ENCODE measurements at places on chromosomes 5 and 9. TPM values are rescaled to one million over a fixed set of nuclear protein-coding genes. Genes with fewer than 3 reads are reported as not detected.

GRCh38 chr9:35579130-35579529 lies 25.9 kb upstream of the TESK1 start:
- no peak for DNase-seq

DNA sequence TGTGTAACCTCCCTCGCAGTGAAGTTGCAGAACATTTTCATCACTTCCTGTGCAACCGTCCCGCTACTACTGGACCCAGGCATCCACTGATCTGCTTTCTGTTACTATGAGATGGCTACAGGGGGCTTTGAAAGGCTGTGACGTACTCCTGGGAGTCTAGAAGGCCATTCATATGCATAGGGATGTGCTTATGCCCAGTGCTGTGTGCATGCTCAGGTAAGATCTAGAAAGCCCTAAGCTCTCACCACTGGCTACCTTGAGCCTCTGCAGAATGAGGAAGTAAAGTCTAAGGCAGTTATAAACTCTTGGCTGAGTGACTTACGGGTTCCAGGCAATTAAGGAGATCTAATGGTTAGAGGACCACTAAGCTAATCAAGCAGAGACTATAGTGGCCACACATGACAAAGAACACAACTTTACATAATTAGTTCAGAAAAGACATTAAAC lies 11.8 kb downstream of the HNRNPAB start:
- DNase-seq = no peak

GRCh38 chr5:177442066-177442826 lies 4.4 kb upstream of the PRR7 start:
- DNase-seq = no peak

DNA sequence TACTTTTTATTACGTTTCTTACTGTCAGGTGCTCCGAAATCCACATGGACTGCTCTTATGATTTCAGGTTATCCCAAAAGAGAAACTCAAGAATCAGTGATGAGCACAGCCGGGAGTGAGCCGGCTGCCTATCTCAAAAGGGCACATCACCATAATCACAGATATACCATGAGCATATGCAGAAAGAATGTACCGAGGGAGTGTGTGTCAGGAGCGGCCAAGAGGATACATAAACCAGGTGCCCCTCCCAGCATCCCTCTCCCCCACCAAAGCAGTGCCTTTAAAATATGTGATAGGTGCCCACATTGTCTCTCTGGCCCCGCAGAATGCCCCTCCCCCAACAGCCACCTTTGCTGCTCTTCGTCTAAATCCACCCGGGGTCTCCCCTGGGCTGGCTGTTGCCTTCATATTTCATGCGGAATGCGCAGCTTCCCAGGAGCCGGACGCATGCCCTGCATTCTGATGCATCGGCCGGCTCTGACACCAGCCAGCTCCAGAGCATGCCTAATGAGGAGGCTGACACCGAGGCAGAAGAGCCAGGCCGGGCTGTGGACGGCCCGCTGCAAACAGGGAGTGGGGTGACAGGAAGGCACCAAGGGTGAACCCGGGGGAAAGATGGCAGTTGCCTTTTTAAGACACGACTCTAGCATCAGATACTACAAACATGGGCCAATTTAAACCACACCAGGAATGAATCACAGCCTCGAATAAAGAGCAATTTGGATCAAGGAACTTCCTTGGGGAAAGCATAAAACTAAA lies 652.3 kb downstream of the BNC2 start:
- DNase-seq = no peak

GRCh38 chr5:118793652-118794051 lies 194.7 kb downstream of the DTWD2 start:
- no peak for DNase-seq

DNA sequence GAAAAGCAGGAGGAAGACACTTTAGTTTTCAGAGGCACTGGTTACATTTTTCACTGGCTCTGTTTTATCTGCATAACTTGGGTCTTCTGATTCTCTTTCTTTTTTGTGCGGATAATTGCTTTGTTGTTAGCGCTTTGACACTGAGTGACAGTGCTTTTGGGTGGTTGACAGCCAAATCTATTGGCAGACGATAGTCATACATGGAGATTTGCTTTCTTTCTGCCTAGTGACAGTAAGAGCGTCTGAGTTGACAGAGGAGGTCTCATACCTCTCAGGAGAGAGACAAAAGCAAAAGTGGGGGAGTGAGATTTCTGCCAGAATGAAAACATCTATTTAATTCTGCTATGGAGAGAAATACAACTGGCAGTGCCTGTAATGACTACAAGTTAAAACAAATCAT lies 2278.0 kb upstream of the WWC1 start:
- DNase-seq = no peak

DNA sequence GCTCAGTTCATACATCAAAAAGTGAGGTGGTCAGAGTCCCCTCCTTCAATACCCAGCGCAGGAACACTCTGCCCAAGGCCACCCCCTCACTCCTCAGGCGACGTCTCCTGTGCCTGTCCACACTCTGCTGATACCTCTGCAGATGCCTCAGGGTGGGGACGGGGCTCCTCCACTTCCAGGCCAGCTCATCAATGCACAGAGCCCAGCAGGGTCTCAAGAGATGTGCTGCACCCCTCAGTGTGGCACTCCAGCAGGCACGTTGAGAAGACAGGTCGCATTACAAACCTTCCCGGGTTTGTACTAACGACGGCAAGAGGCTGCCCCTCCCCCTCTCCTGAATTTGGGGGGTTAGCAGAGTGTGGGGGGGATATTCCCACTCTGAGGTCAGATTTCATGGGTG lies 128.5 kb downstream of the ZNF354C start:
- no peak for DNase-seq

Gene TAS2R1
- total RNA-seq = not detected

DNA sequence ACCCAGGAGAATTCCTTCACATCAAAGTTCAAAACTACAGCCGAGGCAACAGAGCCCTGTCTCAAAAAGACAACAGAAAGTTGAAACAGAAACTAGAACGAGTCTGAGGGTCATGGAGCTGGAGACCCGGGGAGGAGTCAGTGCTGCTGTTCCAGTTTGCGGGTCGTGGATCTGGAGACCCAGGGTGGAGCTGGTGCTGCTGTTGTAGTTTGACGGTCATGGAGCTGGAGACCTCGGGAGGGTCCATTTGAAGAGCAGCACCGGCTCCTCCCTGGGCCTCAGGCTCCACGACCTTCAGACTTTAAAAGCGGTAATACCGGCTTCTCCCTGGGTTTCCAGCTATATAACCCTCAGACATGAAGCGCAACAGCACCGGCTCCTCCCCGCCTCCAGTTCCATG lies 13.0 kb upstream of the LCN15 start:
- DNase-seq = no peak

- DNase-seq = no peak
Measured at GRCh38 chr5:148681157-148682057, 27.1 kb upstream of the HTR4 start.

Gene FAM163B
- not detected for total RNA-seq

Gene KIF12
- 0.22 TPM for total RNA-seq

Measured in sciatic nerve (tissue), 2 donors.